ENCODE measurements at places on chromosomes 12 and 14. TPM values are rescaled to one million over a fixed set of nuclear protein-coding genes. Genes with fewer than 3 reads are reported as not detected.

GRCh38 chr14:102754370-102755262 lies 22.6 kb upstream of the TRAF3 start:
- no peak for DNase-seq

GRCh38 chr12:46205294-46205693 lies 63.5 kb downstream of the SLC38A1 start:
- DNase-seq = no peak

- no peak for DNase-seq
Observed at GRCh38 chr12:94957006-94957405, 46.5 kb downstream of the NDUFA12 start.

GRCh38 chr14:56400109-56400825 lies 179.3 kb upstream of the TMEM260 start:
- DNase-seq = no peak

DNA sequence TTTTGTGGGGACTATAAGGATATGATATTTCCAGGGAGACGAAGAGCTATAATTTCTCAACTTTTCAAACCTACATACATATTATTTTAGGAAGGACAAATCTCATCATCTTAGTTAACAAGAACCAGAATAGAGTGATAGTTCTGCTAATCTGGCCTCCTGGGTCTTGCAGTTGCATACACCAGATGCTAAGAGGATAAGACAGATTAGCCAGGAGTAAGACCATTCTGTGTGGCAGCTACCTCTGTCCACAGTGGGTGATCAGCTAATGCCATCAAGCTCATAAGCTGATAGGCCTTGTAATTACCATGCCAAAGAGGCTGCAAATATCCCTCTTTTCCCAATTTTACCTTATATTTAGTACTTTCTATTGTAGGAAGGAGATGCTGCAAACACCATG lies 776.8 kb downstream of the NRXN3 start:
- DNase-seq = no peak

The VAMP1 gene
- 3.8 TPM for total RNA-seq

The DUSP6 gene
- total RNA-seq = 65.0 TPM

The GPR84 gene
- total RNA-seq = 1.7 TPM

The OR4N2 gene
- not detected for total RNA-seq

The BAZ1A gene
- total RNA-seq = 30.6 TPM

The TAS2R20 gene
- 3.9 TPM for total RNA-seq

The GUCY2C gene
- total RNA-seq = 73.8 TPM

All from mucosa of descending colon (tissue), 3 donors.